T-helper 17 cell (primary cell): ENCODE measurements at places on chromosomes 5 and 9.

- H3K27ac ChIP-seq, result peak overlapping the region; percentile 65
- peaks cover 54% of the 10 kb centered on the region for H3K4me1 ChIP-seq
- H3K4me3 ChIP-seq, result no peak overlapping the region
- DNase-seq, result no peak
Measured at GRCh38 chr5:143359869-143360268, 43.6 kb downstream of the NR3C1 start.

DNA sequence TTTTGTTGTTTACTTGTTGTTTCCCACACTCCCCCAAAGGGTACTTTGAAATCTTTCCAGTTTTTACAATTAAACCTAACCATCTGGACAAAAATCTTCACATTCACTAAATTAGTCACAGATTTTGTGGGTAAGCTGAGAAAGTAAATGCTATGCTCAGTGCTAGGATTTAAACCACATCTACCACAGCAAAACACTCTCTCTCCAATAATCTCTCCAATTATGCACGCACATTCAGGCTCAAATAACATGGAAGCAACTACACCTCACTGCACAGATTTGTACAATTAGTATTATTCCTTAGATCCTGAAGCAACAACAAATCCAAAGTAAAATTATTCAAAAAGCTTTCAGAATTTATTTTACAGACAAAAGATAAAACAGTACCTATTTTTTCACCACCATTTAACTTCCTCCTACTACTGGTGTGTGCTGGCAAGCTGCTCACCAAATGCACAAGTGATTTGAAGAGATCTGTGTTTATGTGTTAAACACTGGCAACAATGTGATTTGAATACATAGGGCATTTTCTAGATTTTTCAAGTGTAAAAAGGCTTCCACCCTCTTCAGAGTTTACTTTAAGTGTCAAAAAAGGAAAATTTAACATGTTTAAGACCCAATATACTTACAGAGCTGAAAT lies 16.6 kb downstream of the ZNF608 start:
- no peak for DNase-seq
- H3K27me3 ChIP-seq, result peaks cover 25% of the 10 kb centered on the region
- no peaks in the 10 kb centered on the region for H3K4me1 ChIP-seq
- H3K27ac ChIP-seq, result no peak overlapping the region

DNA sequence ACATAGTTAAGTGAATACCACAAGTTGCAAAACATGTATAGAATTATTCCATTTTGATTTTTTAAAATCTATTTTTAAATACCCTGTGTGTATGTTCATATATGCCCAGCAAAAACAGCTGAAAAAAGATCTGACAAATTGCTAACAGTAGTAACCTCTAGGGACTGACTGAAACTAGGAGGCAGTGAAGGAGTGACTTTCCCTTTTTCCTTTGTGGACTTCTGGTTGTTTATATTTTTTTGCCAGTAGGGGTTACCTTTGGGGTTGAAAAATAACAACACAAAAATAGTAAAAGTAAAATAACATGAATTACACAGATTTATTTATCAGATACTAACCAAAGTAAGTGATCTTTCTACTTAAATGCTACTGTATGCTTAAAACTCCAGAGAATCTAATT lies 2.9 kb downstream of the MEGF9 start:
- no peak overlapping the region for H3K4me3 ChIP-seq
- H3K36me3 ChIP-seq, result no peaks in the 10 kb centered on the region
- peak overlapping the region; percentile 95 for H3K27ac ChIP-seq
- H3K4me1 ChIP-seq, result peaks cover 33% of the 10 kb centered on the region
- no peak for DNase-seq

DNA sequence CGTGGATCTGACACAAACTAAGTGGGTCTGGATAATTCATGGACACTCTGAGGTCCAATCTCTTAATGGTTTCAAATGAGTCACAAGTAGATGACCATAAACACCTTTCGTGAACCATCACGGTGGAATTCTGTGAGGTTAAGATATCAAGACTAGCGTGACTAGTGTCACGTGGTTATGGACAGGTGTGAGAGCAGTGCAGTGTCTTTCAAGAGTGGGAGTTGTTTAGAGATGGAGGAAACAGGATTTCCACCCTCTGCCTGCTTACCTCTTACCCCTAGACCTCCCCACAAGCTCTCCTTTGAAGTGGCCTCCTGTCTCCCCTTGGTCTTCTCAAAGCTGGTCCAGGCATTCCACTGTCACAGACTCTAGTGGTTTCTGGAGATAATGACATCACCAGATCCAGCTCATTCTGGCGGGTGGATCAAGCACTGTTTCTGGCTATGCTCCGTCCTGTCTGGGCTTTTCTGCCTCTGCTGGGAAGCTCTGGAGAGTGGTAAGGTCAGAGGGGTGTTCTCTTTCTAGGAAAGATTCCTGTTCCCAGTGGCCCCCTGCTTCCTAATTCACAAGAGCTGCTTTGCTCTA lies 20.0 kb upstream of the ZNF782 start:
- no peak overlapping the region for H3K4me3 ChIP-seq
- H3K27ac ChIP-seq, result no peak overlapping the region
- H3K36me3 ChIP-seq, result no peaks in the 10 kb centered on the region
- H3K4me1 ChIP-seq, result peaks cover 17% of the 10 kb centered on the region
- DNase-seq, result no peak
- peaks cover 43% of the 10 kb centered on the region for H3K27me3 ChIP-seq

DNA sequence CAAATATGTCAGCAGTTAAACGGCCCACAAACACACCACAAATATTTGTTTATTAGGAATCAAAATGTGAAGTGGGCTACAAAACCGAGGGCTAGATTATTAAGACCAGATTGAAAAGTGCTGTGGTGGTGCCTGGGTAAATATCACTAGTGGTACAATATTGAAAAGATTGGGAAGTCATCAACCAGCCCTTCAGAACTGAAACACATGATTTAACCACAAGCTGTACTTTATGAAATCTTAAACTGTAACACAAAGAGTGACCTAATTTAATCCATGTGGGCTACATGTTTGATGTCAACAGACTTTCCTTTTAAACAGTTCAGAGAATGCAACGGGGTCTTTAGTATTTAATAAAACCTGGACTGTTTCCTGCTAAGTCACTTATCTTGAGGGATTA lies 182.3 kb downstream of the SPATA31D1 start:
- H3K4me1 ChIP-seq, result no peaks in the 10 kb centered on the region
- no peaks in the 10 kb centered on the region for H3K36me3 ChIP-seq
- H3K27ac ChIP-seq, result no peak overlapping the region
- no peak overlapping the region for H3K4me3 ChIP-seq

GRCh38 chr5:151953833-151954232 lies 29.2 kb upstream of the GLRA1 start:
- H3K27ac ChIP-seq, result no peak overlapping the region
- no peak overlapping the region for H3K4me3 ChIP-seq
- DNase-seq, result no peak
- peaks cover 3% of the 10 kb centered on the region for H3K36me3 ChIP-seq
